ENCODE measurements at places on chromosomes 3 and 15. TPM values are rescaled to one million over a fixed set of nuclear protein-coding genes. Genes with fewer than 3 reads are reported as not detected.

- DNase-seq = no peak
- H3K27ac ChIP-seq = no peak overlapping the region
- no peaks in the 10 kb centered on the region for H3K36me3 ChIP-seq
Observed at GRCh38 chr3:144275005-144275404, 303.4 kb downstream of the DIPK2A start.

DNA sequence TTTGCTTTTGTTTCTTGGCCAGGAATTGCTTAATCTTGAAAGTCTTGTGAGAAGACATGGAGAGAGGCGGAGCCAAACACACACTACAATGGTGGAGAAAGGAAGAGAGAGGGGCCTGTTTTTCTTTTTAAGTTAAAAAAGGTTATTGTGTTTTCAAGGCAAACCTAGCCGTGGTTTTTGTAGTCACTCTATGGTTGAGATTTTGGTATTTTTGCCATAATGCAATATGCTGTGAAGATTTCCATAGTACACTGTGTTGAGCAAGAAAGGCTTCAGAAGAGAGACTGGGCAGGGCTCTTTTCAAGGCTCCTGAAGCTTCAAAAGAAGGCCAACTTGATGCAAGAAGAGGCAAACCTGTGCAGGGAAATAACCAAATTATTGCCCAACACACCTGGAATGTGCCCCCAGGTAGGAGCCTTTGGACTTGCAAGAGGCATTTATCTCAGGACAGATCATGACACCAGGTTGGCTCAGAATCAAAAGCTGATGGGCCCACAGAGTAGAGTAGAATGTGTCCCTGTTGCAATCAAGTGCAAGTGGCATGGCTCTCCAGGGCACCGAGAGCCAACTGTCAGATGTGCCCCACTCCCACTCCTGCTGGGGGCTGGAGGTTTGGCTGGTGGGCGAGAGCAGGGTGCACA is 22.1 kb downstream of the AMOTL2 start:
- DNase-seq = no peak
- H3K27me3 ChIP-seq = no peaks in the 10 kb centered on the region
- H3K4me1 ChIP-seq = no peaks in the 10 kb centered on the region

DNA sequence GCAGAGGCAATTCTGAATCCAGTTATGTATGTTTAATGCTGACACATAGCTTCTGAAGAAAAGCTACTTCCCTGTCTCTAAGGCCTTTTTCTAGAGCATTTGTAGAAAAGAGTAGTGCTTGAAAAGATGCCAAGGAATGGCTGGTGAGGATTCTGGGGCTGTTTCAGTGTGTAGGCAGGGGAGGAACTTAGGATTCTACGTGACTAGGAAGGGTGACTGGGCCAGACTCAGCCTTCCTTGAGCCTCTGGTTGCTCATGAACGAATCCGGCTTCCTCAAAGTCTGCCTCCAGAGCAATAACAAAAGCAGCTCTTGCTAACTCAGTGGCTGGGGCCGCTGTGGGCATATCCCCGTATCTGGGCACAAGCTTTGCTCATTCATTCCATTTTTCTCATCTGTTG is 104.8 kb upstream of the WNT5A start:
- DNase-seq = no peak
- H3K36me3 ChIP-seq = no peaks in the 10 kb centered on the region
- no peaks in the 10 kb centered on the region for H3K4me1 ChIP-seq
- no peak overlapping the region for H3K4me3 ChIP-seq
- no peak overlapping the region for H3K27ac ChIP-seq

- H3K36me3 ChIP-seq = peaks cover 5% of the 10 kb centered on the region
- no peaks in the 10 kb centered on the region for H3K27me3 ChIP-seq
- H3K27ac ChIP-seq = no peak overlapping the region
- DNase-seq = no peak
- H3K4me1 ChIP-seq = peaks cover 17% of the 10 kb centered on the region
Observed at GRCh38 chr3:11581237-11582190, 62.2 kb downstream of the VGLL4 start.

GRCh38 chr3:147305533-147306250 is 100.7 kb downstream of the ZIC4 start:
- H3K27me3 ChIP-seq = no peaks in the 10 kb centered on the region
- no peak overlapping the region for H3K4me3 ChIP-seq
- H3K36me3 ChIP-seq = no peaks in the 10 kb centered on the region
- no peaks in the 10 kb centered on the region for H3K4me1 ChIP-seq
- no peak overlapping the region for H3K27ac ChIP-seq

- no peak overlapping the region for H3K27ac ChIP-seq
- DNase-seq = no peak
- H3K4me1 ChIP-seq = peaks cover 38% of the 10 kb centered on the region
- no peak overlapping the region for H3K4me3 ChIP-seq
- no peaks in the 10 kb centered on the region for H3K36me3 ChIP-seq
Observed at GRCh38 chr15:31010036-31010435, 18.6 kb upstream of the MTMR10 start.

DNA sequence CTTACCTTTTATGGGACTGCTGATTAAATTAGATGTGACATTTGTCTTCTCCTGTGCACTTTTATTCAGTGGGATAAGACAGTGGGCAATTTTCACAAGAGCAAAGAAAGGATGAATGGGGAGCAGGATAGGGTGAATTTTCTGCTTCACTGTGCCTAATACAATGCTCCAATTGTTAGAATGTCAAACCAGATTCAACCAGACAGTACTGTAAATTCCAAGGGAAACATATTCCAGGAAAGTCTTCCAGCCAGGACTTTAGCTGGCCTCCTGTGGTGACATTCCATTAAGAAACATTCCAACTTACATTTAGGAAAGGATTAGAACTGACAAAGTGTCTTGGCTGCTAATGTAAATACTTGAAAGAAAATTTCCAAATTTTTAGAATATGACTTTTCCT is 100.1 kb upstream of the PROK2 start:
- no peak overlapping the region for H3K4me3 ChIP-seq
- H3K27ac ChIP-seq = no peak overlapping the region
- DNase-seq = no peak
- H3K36me3 ChIP-seq = no peaks in the 10 kb centered on the region

GRCh38 chr3:62201438-62202035 is 171.8 kb downstream of the FEZF2 start:
- no peak overlapping the region for H3K4me3 ChIP-seq
- no peaks in the 10 kb centered on the region for H3K4me1 ChIP-seq
- H3K27me3 ChIP-seq = no peaks in the 10 kb centered on the region
- no peak for DNase-seq

DNA sequence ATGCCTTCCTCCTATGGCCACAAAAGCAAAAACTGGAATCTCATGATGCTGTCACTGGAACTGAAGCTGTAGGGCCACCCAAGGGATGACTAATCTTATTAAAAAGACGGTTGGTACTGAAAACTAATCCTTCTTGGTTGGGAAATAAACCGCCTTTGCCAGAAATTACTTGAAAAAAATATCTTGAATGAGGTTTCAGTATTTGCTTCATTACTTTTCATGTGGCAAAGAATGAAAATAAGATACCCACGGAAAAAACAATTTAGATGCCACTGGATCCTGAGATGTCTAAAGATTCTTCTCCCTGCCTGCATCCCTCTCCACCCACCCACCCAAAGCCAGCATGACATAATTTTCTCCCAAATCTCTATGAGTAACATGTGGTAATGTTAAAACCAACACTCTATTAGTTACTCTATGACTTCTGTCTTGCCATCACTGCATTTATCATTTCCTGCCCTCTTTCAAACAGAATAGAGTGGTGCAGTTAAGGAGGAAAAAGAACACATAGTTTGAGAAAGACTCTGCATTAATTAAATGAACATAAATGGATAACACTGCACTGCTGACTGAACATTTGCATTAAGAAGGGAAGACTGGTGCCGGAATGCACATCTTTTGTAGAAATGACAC is 111.8 kb upstream of the DPH6 start:
- DNase-seq = no peak
- no peak overlapping the region for H3K27ac ChIP-seq
- H3K27me3 ChIP-seq = no peaks in the 10 kb centered on the region
- no peaks in the 10 kb centered on the region for H3K36me3 ChIP-seq

DNA sequence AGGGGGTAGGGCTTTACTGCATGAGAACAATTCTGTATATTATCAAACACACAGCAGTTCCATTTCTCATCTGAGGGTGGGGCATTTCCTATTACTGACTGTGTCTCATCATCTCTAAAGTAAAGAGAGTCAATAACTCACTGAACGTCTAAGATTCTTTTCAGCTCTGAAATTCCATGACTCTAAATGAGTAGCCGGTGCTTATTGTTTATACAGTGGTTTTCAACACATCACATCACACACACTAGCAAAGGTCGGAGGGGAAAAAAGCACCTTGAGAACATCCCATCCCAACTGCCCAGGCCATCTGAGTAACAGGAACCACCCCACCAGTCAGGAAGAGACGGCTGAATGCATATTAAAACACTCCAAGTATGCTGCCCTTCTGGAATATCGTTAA is 196.0 kb downstream of the SUCLG2 start:
- H3K27me3 ChIP-seq = no peaks in the 10 kb centered on the region
- no peaks in the 10 kb centered on the region for H3K4me1 ChIP-seq
- no peak overlapping the region for H3K4me3 ChIP-seq
- no peak for DNase-seq
- H3K27ac ChIP-seq = no peak overlapping the region

GRCh38 chr3:56339244-56339643 is 129.0 kb downstream of the ERC2 start:
- H3K36me3 ChIP-seq = no peaks in the 10 kb centered on the region
- no peaks in the 10 kb centered on the region for H3K27me3 ChIP-seq
- H3K4me1 ChIP-seq = no peaks in the 10 kb centered on the region
- no peak overlapping the region for H3K4me3 ChIP-seq
- H3K27ac ChIP-seq = no peak overlapping the region

DNA sequence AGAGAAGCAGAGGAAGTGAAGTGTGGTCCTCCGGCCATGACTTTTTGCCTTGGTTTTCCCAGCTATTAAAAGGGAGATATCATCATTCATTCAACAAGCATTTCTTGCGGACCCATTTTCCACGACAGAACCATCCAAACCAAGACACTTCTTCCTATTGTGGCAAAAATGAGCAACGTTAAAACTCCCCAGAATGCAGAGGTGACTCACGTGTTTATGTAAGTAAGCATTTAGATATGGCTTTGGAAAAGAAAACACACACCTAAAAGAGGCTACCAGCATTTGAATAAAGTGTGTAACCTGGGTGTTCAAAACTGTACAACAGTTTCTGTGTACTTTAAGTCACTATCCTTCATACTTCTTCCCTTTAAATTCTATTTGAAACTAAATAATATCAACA is 181.3 kb downstream of the RORA start:
- no peak overlapping the region for H3K4me3 ChIP-seq
- no peak overlapping the region for H3K27ac ChIP-seq
- no peak for DNase-seq
- H3K27me3 ChIP-seq = no peaks in the 10 kb centered on the region
- H3K4me1 ChIP-seq = no peaks in the 10 kb centered on the region
- no peaks in the 10 kb centered on the region for H3K36me3 ChIP-seq

GRCh38 chr3:189307963-189308362 is 136.2 kb downstream of the TPRG1 start:
- DNase-seq = no peak
- H3K27me3 ChIP-seq = no peaks in the 10 kb centered on the region
- no peak overlapping the region for H3K4me3 ChIP-seq
- no peaks in the 10 kb centered on the region for H3K4me1 ChIP-seq

- no peak for DNase-seq
- H3K4me3 ChIP-seq = no peak overlapping the region
- H3K27ac ChIP-seq = no peak overlapping the region
- H3K4me1 ChIP-seq = no peaks in the 10 kb centered on the region
- H3K27me3 ChIP-seq = no peaks in the 10 kb centered on the region
- H3K36me3 ChIP-seq = no peaks in the 10 kb centered on the region
Observed at GRCh38 chr3:187212196-187212545, 14.9 kb downstream of the RTP1 start.

DNA sequence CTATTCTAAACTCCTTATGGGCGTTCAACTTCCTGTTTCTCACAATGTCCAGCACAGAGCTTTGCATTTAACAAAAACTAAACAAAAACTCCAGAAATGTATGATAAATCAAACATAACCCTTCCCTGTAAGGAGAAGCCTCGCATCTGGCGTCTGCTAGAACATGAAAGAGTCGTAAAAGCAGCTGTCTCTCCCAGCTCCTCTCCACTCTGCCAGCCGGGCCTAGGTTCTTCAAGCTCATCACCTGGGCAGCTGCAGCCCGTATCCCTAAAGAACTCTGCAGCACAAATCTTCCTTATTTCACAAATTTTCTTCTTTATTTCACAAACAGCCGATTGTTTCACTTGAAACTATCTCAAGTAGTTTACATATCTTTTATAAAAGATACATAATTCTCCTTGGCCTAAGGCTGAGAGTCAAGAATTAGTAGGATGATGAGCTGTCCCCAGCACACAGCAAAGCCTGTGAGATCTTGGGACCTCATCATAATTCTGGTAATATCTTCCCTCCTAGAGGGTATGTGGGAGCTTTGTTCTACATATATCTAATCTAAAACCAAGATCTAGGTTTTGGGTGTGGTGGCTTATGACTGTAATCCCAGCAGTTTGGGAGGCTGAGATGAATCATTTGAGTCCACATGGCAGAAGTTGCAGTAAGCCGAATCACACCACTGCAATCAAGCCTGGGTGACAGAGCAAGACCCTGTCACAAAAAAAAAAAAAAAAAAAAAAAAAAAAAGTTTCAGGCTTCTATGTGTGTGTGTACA is 35.3 kb downstream of the ANXA2 start:
- no peaks in the 10 kb centered on the region for H3K27me3 ChIP-seq
- peaks cover 1% of the 10 kb centered on the region for H3K36me3 ChIP-seq
- H3K4me1 ChIP-seq = no peaks in the 10 kb centered on the region
- no peak overlapping the region for H3K27ac ChIP-seq

GRCh38 chr3:33758864-33759263 is 39.6 kb upstream of the PDCD6IP start:
- no peaks in the 10 kb centered on the region for H3K27me3 ChIP-seq
- DNase-seq = no peak
- H3K36me3 ChIP-seq = no peaks in the 10 kb centered on the region
- H3K4me1 ChIP-seq = no peaks in the 10 kb centered on the region
- no peak overlapping the region for H3K27ac ChIP-seq
- H3K4me3 ChIP-seq = no peak overlapping the region

DNA sequence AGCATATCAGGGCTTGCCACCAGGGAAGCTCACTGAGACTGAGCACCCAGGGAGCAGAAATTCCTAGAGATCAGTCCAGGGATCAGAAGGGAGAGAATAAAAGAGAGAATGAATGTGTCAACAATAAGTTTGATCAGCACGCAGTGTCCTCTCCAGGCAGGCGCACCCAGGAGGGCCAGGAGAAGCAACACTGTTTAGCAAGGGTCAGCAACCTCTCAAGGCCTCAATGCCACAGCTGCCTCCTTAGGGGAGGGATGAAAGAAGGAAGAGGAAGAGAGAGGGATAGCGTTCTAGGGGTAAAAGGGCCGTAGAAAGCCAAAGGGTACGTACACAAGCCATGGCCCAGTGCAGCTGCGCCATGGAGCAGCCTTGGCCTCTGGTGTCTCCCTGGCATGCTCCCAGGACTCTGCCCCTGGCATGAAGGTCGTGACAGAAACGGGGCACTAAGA is 399.8 kb downstream of the SHQ1 start:
- no peak for DNase-seq
- H3K4me3 ChIP-seq = no peak overlapping the region
- peaks cover 8% of the 10 kb centered on the region for H3K27me3 ChIP-seq
- H3K27ac ChIP-seq = no peak overlapping the region
- H3K36me3 ChIP-seq = no peaks in the 10 kb centered on the region
- peaks cover 32% of the 10 kb centered on the region for H3K4me1 ChIP-seq

GRCh38 chr3:36493051-36493450 is 112.7 kb downstream of the STAC start:
- peaks cover 4% of the 10 kb centered on the region for H3K27me3 ChIP-seq
- no peaks in the 10 kb centered on the region for H3K36me3 ChIP-seq
- H3K27ac ChIP-seq = no peak overlapping the region
- no peak for DNase-seq
- H3K4me1 ChIP-seq = no peaks in the 10 kb centered on the region

The PDZRN3 gene
- total RNA-seq = not detected

The HPS3 gene
- 48.1 TPM for total RNA-seq

The THAP10 gene
- 0.37 TPM for total RNA-seq

The PTH1R gene
- total RNA-seq = not detected

The CFAP91 gene
- 6.4 TPM for total RNA-seq

The TMCO5A gene
- total RNA-seq = not detected

The LAMB2 gene
- 0.05 TPM for total RNA-seq

The CERS3 gene
- 0.44 TPM for total RNA-seq

All from B cell (primary cell).